ENCODE measurements at places on chromosomes 1 and 21.

GRCh38 chr1:15852036-15852827 lies 4.7 kb downstream of the SPEN start:
- DNase-seq = no peak

DNA sequence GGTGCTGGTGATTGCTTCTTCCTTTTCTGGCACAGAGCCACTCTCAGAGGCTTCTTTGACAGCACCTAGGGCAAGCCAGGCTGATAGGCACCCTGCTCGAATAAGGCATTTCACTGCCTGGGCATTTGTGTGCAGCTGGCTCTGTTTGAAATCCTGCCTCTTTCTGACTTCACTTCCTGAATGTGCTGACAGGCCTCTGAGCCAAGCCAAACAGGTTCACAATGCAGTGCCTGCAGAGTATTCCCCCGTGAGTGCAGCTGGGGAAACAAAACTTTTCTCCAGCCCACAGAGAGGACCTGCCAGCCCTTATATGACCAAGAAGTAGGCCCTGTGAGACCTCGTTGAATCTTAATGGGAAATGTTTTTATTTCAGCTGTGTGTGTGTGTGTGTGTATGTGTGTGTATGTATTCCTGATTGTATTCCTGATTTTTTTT lies 10.4 kb downstream of the JUN start:
- no peak for DNase-seq

GRCh38 chr1:60066001-60066400 lies 7.6 kb downstream of the C1orf87 start:
- DNase-seq = no peak

GRCh38 chr1:241658081-241658793 lies 6.2 kb downstream of the WDR64 start:
- DNase-seq = no peak
